CD4-positive, alpha-beta memory T cell (primary cell): ENCODE measurements at places on chromosomes 6 and 20.

DNA sequence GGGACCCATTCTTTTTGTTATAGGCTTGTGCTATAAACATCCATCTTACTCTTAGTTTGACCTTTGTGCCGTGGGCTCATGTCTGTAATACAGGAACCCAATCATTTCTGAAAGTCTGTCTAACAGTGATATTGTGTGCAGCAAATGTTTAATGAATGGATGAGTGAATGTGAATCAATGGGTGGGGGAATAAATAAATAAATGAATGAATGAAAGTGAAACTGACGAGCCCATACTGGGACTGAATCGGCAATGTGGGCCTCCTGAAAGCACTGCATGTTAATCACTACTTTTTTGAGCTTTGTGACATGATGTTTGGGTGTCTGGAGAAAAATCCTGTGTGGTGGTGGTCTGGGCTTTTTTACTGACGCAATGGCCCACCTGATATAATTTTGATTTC is 175.0 kb downstream of the GMPR start:
- DNase-seq, result no peak

DNA sequence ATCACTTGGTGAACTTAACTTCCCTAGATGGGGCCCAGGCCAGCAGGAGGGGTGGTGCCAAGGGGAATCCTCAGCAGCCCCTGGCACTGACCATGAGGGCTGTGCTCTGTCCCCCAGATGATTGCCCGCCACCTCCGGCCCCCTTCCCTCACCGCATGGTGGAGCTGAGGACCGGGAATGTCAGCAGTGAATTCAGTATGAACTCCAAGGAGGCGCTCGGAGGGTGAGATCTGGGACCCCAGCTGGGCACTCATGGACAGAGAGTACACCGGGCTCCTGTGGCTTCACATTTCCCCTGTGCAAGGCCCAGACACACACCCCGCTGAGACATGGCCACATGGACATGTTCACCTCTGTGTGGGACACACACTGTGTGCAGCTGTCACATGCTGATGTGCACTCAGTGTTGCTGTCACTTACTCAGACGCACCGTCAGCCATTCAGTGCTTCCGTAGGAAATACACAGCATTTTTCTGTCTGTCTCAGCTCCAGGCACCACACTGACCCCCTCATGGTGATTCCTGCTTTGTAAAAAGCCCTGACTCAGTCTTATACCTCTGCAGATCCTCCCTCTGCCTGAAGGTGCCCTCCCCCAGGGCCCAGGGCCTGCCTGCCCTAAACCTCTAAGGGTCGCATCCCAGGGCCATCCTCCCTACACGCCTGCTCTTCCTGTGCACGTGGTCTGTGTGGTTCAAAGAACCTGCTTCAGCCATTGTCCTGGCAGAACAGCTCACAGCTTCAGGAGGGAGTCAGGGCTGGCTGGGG is 4.4 kb downstream of the MYLK2 start:
- no peak for DNase-seq

- no peak for DNase-seq
Observed at GRCh38 chr6:85436411-85436810, 13.5 kb upstream of the NT5E start.

DNA sequence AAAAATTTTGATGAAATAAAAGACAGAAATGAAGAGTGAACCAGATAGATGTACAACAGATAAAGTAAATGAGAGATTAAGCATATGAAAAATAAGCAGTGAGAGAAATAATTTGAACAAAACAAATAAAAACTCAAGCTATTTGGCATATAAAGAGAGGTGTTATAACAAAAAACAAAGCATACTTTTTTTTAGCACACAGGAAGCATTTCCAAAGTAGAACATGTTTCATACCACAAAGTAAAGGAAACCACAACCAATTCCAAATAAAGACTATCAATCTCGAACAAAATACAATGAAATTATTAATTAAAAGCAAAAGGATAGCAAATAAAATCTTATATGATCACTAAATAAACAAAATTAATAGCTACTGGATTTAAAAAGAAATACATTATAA is 6.8 kb downstream of the THEMIS start:
- DNase-seq, result no peak

DNA sequence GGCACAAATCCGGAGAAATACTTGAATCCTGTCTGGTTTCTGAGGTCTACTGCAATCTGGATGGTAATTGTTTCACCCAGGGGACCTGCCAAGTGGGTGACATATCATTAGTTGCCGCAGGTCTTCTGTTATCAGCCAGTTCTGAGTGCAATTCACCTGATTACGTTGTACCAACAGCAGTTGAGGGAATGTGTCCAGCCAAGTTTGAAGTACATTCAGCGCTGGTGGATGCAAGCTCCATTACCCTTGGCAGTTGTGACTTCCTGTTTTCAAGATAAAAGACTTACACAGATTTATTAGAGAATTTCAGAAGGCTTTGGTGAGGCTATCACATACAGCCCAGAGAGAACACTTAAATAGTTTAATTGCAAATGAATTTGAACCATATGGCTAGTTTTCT is 42.8 kb downstream of the FNDC1 start:
- no peak for DNase-seq

- DNase-seq, result no peak
Observed at GRCh38 chr6:45780523-45780922, 235.1 kb downstream of the CLIC5 start.
